ENCODE measurements at places on chromosomes 2 and 18.

DNA sequence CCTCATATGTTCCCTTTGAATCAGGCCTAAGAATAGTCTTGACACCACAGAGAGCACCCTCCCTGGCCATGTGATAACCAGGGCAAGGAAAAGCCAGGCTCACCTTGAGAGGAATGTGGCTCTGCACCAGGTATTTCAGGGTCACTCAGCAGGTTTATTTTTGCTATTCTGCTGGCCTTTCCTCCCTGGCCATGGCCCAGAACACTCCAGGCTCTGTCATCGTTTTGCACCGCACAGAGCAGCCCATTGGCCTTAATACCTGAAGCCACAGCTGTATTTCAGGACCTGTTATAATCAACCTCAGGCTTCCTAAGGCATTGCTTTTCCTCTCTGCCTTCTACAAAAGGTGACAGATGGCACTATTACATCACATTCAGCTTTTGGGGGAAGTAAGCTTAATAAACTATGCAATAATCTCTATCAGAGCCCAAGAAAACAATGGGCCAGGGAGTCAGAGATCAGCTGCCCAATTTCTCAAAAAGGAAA is 668.3 kb downstream of the IRS1 start:
- DNase-seq: no peak

DNA sequence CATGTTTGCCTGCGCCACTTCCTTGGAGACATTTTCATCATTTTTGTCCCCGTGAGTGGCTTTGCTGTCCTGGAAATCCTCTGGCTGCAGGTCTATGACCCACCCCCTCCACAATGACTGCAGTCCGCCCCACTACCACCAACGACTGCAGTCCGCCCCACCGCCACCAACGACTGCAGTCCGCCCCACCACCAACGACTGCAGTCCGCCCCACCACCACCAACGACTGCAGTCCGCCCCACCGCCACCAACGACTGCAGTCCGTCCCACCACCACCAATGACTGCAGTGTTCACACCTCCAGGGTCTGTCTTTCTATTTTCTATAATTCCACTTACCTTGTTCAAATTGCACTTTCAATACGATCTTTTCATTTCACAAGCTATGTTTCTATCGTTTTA is 820.7 kb upstream of the SALL3 start:
- no peak for DNase-seq

GRCh38 chr18:54532222-54532621 is 58.8 kb upstream of the DYNAP start:
- no peak for DNase-seq

DNA sequence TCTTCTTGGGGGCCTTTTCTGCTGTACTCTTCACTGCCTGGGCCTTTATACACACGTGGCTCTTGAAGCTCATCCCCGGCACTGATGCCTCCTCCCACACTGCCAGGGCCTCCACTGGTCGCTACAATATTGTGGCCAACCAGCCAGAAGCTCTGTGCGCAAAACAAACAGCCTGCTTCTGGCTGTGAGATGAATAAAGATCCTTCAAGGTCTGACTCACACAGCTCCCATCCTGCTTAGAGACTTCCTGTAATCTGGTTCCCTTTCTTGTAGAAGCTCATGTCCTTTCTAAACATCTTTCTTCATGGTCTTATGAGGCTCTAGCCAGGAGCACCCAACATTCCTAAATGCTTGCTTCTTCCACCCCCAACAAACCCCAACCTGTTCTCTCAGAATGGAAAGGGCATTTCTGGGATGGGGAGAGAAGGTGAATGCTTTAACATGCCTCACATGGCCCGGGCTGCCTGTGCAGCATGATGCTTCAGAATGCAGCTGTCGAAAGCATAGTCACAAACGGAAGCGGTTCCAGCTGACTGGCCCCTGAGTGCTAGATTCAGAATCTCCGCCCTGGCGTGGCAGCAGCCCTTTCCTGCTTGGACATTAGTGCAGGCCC is 24.6 kb downstream of the NRP2 start:
- no peak for DNase-seq

- DNase-seq: peak; percentile 98
Measured at GRCh38 chr2:15284614-15285013, 276.5 kb downstream of the NBAS start.

- DNase-seq: no peak
Measured at GRCh38 chr2:215841175-215841816, 172.1 kb downstream of the MREG start.
